ENCODE measurements at places on chromosomes 3 and 15.

DNA sequence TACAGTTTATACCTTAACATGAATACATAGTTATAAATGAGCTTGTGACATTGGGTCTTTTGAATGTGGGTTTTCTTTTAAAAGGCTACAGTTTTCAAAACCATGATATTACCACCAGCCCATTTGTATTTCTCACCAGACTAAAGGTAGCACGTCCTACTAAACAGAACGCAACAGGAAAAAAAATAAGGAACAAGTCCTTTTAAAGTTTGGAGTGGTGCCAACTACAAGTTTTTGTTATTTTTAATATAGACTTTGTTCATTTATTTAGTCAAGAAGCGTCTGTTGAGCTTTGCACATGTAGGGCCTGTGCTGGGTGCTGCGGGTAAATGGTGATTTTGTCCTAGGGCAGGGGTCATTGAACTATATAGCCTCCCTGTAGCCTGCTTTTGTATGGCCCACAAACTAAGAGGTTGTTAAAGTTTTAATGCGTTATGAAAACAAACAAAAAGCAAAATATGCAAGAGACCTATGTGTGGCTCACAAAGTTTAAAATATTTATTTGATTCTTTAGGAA is 164.4 kb downstream of the GHSR start:
- DNase-seq = no peak

- no peak for DNase-seq
These were observed 245.3 kb downstream of the PDZRN3 start for GRCh38 chr3:73379465-73379864.

DNA sequence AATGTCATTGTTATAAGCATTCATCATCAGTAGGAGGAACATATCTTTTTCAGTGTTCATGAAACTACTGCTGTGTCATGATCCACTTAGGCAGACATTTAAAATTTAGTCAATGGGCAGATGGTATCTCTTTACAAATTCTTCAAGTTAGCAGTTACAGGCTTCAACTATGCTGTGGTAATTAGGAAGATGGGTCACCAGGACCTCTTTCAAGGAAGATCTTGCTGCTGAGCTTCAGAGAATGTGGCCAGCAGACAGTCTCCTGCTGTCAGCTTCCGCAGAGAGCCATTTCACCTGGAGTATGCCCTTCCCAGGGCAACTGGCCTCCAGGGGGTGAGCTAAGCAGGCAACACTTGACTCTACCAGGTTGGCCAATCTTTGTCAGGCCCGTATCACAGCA is 19.4 kb downstream of the IFT57 start:
- no peak for DNase-seq

GRCh38 chr3:155870945-155871745 is 695 bp downstream of the GMPS start:
- DNase-seq = peak; percentile 23

GRCh38 chr3:72768006-72768441 is 80.2 kb downstream of the SHQ1 start:
- no peak for DNase-seq

- DNase-seq = no peak
These were observed 4.1 kb downstream of the CCR9 start for GRCh38 chr3:45890405-45890804.

DNA sequence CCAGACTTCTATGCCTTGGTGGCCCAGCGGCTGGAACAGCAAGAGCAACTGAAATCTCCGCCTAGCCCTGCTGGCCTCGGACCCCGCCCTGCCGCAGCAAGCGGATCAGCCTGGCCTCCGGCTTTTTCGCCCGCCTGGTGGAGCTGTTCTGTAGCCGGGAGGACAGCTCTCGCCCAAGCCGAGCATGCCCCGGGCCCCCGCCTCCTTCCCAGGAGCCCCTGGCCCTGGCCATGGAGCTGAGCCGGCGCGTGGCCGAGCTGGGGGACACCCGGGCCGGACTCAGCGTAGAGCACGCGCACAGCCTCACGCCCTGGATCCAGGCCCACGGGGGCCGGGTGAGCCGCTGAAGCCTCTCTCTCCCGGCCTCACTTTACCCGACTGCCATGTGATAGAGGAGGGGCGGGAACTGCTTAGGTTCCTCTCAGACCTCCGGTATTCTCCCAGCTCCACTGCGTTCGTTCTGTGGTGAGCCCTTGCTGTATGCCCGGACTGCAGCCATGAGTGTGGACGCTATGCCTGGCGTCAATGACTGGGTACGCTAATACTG is 24.1 kb upstream of the MRPL3 start:
- peak; percentile 36 for DNase-seq

- DNase-seq = no peak
These were observed 43.5 kb upstream of the MEF2A start for GRCh38 chr15:99522288-99522687.

- no peak for DNase-seq
These were observed 4.0 kb upstream of the NR2F2 start for GRCh38 chr15:96326328-96327154.

DNA sequence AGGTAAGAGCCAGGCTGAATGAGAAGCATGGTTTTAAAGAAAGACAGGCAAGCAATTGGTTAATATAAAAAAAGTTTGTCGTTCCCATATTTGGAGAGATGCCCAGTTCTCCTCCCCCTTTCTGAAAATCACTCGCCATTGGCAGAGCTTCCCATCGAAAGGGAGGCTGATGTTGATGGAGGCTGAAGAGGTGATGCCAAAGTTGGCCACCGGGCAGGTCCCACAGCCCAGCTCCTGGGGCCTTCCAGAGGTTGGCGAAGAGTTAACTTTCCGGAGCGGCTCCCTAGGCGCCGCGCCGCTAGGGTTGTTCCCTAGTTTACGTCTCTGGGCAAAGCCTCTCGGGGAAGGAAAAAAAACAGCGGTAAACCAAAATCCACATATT is 793 bp downstream of the PCOLCE2 start:
- peak; percentile 47 for DNase-seq

All from mesothelial cell of epicardium (in vitro differentiated cells).